WTC11 (cell line): ENCODE measurements at places on chromosomes 6 and 20.

DNA sequence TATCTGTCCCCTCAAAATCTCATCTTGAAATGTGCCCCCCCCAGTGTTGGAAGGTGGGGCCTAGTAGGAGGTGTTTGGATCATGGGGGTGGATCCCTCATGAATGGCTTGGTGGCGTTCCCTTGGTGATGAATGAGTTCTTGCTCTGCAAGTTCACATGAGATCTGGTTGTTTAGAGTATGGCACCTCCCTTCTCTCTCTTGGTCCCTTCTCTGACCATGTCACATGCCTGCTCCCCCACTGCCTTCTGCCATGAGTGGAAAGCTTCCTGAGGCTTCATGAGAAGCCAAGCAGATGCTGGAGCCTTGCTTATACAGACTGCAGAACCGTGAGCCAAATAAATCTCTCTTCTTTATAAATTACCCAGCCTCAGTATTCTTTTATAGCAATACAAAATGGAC is 70.9 kb downstream of the MAN1A1 start:
- DNase-seq = no peak

- DNase-seq = no peak
Measured at GRCh38 chr20:60306105-60306504, 347.9 kb downstream of the CDH26 start.

- DNase-seq = no peak
Measured at GRCh38 chr6:120274547-120274946, 925.0 kb upstream of the MAN1A1 start.

DNA sequence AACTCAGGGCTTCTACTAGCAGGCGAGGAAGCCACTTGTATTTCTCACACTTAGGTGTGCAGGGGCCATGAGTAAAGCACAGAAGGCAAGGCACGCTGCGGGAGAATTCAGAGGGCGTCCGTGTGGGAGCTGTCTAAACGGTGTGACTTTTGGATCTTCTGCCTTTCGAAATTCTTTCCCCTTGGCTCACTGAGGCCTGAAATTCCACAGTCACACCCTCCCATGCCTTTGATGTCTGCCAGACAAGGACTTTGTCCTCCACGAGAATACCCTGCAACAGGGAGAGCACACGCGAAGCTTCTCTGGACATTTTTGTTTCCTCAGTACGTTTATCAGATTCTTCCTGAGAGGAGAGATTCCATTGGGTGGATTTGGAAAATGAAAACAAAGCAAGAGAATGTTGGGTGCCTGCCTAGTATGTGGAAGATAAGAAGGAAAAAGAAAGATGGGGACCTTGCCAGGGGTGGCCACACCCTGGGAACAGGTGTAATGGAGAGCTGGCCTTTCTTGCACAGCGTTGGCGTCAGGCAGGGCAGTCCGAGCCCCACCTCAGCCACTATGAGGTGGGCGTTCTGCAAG is 235.7 kb downstream of the MYLK4 start:
- DNase-seq = no peak

DNA sequence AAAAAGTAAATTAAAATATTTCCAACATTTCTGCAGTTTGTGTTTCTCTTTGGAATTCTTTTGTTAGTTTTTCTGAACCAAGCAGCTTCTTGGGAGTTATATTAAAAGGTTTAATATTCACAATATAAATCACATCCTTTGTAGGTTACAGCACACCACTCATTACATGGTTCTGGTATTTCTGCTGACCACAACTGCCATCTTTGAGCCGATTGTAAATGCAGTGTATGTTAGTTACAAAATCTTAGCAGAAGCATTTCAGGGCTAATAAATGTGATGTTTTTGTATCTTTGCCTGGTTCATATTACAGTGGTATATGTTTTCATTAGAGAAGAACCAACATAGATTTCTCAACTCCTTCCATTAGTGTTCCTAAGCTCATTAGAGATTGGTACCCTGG is 19.1 kb upstream of the TSHZ2 start:
- no peak for DNase-seq

GRCh38 chr20:64006902-64007301 is 26.0 kb downstream of the PRPF6 start:
- DNase-seq = no peak
